ENCODE measurements at places on chromosomes 1 and 21.
A peak's percentile ranks its signal among the peaks of the same experiment; 100 is the strongest.

GRCh38 chr1:245241526-245242130, 86.8 kb downstream of the KIF26B start:
- no peak for DNase-seq

DNA sequence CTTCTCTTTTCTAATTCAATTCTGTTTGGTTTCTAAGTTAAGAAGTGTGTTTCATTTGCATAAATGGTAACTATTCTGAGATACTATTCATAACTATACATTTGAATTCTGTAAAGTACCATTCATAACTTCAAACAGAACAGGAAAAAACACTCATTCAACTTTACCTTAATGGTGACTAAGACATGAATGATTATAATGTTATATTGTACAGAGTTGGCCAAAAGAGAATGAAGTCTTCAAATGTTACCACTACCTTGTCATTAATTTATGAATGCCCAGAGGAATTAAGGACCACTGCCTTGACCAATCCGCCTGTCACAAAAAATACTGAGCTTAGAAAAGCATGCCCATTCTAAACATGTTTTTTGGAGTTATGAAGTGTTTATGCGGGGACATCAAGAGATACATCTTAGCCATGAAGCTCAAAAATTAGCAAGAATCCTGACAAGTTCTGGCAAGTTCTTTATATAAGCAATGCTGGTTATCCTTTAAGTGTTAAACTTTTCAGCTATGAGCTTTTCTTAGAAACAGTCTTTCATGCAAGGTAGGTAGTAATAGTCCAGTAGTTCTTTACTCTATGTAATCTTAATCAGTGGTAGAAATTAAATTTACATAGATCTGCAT, 7.9 kb downstream of the WASF2 start:
- no peak for DNase-seq

DNA sequence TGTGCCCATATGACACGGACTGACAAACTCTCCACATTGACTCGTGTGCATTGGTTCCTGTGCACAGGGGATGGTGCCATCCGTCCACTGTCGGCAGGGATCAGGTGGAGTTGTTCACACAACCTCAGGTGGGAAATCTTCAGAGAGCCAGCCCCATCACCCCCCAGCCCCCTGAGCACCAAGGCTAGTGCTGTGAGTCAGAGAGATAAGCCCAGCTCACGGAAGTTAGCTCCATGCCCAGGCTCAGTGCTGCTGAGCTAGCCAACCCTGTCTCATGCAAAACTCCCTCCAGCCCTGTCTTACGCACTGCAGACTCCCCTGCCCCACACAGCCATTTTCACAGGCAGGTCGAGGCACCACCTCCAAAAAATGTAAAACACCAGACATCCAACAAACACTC, 139.0 kb upstream of the NGF start:
- DNase-seq = no peak

DNA sequence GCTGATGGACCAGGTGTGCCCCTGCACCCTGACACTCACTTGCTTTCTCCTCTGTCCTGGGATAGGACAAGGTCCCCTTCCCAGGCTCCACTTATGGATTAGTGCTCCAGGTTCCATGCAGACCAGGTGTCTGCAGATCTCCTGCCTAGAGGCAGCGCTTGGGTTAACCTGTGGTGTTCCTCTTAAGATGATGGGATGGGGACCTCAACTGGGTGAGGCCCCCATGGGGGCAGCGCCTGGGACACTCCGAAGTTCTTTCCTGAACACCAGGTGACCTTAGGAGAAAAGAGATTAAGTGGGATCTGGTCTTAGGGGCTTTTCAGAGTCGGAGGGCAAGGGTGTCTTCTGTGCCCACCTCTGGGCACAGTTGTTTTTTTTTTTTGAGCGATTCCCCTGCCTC, 21.2 kb downstream of the TNNT2 start:
- DNase-seq = no peak

DNA sequence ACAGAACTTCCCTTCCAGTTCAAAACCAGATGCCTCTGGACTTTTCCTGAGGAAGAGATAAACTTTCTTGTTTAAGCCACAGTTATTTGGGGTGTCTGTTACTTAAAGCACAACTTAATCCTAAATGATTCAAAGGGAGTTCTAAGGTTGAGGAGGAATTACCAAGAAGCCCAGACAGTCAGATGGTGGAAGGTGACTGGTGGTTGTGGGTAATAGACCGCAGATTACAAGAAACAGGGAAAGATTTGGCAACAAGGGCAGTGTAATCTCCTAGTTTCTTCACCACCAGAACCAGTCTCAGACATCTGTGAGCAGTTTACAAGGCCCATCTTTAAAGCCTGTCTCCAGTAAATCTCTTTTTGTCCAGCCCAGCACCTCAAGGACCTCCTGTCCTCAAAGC, 130.1 kb upstream of the CTTNBP2NL start:
- DNase-seq = no peak

DNA sequence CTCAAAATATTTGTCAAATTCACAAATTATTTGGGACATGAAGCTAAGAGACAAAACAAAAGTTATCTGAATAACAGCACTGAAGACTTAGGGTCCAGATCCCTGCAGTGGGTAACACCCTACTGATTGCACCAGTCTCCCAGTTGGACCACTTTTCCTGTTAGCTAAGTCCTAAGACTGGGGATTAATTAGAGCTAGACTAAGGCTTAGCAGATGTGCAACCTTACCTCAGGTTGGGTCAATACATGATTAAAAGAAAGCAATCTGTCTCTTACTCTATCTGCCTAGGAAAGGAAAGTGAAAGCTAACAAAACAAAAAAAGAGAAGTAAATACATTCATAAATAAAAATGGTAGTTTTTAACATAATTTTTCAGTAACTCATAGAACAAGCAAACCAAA, 737.2 kb upstream of the CHRM3 start:
- no peak for DNase-seq

GRCh38 chr1:234710936-234711724, 101.2 kb upstream of the IRF2BP2 start:
- no peak for DNase-seq

GRCh38 chr1:11180342-11180744, 8.8 kb upstream of the ANGPTL7 start:
- no peak for DNase-seq

DNA sequence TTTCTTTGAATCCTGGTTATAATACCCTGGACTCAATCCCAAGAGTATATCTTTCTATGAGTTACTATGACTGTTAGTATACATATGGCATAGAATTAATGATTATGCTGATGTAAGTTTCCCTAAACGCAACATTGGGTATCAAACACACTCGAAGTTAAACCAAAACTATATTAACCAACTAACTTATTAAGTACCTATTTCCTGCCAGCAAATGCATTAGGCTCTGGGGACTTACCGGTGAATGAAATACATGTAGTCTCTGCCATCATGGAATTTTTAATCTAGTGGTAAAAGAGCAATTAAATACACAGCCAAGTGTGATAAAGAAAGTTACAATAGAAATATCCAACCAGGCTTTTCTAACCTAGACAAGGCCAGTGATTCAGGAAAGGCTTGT, 193.6 kb upstream of the ADGRL2 start:
- DNase-seq = no peak

DNA sequence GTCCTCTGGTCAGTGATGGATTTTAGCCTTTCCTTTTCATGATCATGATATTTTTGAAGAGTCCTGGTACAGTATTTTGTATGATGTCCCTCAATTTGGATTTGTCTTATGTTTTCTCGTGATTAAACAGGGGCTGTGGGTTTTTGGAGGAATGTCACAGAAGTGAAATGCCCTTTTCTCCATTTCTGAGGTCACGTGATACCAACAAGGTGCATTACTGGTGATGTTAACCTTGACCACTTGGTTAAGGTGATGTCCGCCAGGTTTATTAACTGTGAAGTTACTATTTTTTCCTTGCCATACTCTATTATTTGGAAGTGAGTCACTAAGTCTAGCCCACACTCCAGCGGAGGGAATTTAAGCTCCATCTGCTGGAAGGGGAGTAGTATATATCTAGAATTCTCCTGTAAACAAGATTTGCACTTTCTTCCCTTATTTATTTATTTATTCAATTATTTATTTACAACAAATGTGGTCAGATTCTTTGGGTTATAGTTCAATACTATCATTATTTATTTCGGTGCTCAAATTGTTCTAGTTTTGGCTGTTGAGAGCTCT, 123.4 kb downstream of the HIVEP3 start:
- no peak for DNase-seq

DNA sequence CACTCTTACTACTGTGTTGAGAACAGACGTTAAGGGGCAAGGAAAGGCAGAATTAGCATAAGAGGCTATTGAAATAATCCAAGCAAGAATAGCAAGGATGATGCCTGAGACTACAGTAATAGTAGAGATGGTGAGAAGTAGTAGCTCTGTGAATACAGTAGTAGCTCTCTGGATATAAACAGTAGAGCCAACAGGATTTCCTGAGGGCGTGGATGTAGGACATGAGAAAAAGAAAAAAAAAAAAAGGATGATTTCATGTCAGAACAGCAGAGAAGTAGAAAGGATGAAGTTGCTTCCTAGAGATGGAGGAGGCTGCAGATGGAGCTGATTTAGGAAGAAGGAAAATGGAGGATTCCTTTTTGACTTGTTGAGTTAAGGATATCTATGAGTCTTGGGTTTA, 112.3 kb downstream of the OMA1 start:
- DNase-seq = no peak

GRCh38 chr1:29635501-29636263, 399.4 kb downstream of the PTPRU start:
- no peak for DNase-seq

DNA sequence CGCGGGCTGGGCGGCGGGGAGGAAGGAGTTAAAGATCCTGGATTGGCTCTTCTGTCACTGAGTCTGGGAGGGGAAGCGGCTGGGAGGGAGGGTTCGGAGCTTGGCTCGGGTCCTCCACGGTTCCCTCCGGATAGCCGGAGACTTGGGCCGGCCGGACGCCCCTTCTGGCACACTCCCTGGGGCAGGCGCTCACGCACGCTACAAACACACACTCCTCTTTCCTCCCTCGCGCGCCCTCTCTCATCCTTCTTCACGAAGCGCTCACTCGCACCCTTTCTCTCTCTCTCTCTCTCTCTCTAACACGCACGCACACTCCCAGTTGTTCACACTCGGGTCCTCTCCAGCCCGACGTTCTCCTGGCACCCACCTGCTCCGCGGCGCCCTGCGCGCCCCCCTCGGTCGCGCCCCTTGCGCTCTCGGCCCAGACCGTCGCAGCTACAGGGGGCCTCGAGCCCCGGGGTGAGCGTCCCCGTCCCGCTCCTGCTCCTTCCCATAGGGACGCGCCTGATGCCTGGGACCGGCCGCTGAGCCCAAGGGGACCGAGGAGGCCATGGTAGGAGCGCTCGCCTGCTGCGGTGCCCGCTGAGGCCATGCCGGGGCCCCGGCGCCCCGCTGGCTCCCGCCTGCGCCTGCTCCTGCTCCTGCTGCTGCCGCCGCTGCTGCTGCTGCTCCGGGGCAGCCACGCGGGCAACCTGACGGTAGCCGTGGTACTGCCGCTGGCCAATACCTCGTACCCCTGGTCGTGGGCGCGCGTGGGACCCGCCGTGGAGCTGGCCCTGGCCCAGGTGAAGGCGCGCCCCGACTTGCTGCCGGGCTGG, at the start of gene NPR1:
NPR1 (plus strand) TSS at position 170 of the 818 bp plus-strand sequence; CDS start at position 591, 421 bp downstream.
- DNase-seq = no peak

- DNase-seq = no peak
Observed at GRCh38 chr1:46175243-46175642, 356 bp downstream of the TSPAN1 start.

DNA sequence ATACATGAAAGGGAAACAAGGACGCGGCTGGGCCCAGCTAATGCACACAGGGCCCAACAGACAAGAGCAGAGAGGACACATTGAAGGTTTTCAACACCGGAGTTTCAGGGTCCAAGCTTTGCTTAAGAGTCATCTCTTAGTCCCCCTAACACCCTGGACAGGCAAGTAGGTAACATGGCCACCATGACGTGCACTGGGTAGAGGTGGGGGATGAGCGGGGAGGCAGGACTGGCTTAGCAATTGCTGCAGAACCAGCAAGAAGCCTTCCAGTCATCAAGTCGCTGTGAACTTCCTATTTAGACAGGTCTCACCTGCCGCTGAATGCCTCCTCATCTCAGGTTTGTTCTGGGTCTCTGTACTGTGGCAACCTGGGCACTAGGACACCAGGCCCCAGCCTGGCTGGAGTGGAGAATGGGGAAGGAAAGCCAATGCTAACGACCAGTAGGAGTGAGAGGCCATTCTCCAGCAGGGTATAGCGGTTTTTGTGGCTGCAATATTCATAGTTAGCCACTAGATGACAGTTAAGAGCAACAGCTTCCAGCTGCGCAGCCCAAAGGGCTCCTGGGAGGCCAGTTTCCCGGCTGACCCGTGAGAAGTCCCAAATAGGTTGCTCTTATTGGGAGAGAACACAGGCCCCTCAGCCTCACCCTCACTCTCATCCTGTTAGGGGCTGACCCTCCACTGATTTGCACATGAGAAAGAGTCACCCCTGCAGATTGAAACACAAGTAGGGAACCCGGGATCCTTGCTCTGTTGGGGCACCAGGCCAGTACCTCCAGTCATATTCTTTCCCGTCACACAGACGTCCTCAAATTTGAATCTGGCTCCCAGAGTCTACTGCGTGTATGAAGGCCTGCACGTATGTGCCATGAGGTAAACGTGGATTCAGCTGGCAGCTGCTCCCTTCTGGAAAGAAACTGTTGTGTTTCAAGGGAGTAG, 6.0 kb upstream of the PIGC start:
- peak; percentile 46 for DNase-seq

DNA sequence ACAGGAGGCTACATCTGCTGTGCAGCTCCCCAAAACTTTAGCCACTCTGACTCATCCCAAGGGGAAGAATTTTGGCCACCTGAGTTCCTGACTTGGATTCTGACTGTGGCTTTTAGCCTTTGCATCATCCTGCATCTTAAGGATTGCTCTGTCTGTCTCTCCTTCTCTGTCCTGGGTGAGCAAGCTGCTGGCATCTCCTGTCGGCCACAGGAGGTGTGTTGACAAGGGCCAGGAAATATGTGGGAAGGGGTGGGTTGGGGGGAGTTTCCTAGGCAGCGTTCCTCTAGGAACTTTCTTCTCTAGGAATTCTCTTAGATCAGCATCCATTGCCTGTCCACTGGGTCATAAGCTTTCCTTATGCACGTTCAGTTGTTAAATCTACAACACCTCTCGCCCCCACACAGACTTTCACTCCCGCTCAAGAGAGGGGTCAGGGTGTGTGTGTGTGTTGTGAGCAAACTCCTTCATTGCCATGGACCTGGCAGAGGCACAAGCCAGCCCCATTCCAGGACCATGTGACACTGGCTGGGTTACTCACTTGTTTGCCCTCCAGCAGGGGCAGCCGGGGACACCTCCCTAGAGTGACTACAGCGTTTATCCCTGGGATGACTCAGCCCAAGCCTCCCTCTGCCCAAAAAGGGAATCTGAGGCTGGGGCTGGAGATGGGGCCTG, 145.0 kb upstream of the DUSP10 start:
- DNase-seq = no peak

DNA sequence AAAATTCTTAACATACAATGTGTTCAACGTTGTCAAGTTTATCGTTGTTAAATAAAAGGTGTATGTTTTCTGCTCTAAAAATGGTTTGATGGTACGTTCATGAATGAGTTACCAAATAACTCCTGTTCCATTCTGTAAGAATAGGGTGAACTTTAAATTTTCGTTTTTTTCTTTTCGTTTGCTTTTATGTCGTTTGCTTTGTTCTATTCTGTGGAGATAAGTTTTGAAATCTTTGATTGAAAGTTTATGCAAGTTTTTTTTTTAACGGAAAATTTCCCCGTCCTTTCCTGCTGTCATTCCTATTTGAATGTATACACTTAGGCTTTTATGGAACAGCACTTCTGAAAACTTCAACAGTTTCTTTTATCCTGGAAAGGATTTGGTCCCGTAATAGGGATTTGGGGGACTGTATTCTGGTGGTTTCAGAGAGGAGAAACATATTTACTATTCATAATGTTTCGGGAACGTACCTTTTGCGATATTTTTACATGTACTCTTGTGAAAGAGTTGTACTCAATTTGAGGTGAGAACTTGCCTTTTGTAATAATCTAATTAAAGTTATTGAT, 1.7 kb downstream of the DR1 start:
- DNase-seq = no peak

All from CMK (cell line).